NCI-H2171 (cell line): ENCODE measurements at places on chromosomes 13 and 19.

- DNase-seq: peak; percentile 14
Measured at GRCh38 chr19:290372-291005, 714 bp downstream of the PLPP2 start.

- no peak for DNase-seq
Measured at GRCh38 chr13:80873589-80873988, 532.7 kb upstream of the SPRY2 start.

DNA sequence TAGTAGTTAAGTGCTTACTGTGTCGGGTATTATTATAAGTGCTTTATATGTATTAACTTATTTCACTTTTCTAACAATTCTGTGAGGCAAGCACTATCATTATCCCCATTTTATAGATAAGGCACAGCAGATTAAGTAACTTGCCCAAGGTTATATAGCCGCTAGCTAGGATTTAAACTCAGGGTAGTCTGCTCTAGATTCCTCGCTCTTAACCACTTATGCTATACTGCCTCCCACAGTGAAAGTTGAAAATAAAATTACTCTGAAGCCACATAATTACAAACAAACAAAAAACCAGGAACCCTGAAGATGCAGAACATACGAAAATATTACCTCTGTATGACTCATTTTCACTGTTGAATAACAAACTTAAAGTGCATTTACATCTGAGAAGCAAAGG lies 3.9 kb downstream of the TEX30 start:
- DNase-seq: no peak

DNA sequence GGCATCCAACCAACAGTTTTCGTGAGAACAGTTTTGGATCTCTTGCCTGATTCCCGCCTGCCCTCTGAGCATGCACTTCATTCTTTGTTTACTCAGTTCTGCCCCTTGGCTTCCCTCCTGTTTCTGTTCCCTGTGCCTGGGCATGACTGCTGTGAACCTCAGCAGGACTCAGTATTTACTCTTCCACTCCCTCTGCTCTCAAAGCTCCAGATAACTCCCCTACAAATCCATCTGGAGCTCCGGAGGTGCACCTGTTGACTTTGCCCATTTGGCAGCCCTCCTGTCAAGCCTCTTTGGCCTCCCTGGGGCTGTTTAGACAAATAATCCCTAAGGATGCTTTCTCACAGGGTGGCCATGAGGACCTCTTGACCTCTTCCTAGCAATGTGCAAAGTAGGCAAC lies 34.2 kb upstream of the ARGLU1 start:
- DNase-seq: no peak

- no peak for DNase-seq
Measured at GRCh38 chr19:4206818-4207484, 22.4 kb upstream of the EBI3 start.

GRCh38 chr13:113064000-113064533 lies 41.5 kb upstream of the F7 start:
- DNase-seq: no peak

- no peak for DNase-seq
Measured at GRCh38 chr13:71858647-71859046, 8.4 kb downstream of the DACH1 start.

DNA sequence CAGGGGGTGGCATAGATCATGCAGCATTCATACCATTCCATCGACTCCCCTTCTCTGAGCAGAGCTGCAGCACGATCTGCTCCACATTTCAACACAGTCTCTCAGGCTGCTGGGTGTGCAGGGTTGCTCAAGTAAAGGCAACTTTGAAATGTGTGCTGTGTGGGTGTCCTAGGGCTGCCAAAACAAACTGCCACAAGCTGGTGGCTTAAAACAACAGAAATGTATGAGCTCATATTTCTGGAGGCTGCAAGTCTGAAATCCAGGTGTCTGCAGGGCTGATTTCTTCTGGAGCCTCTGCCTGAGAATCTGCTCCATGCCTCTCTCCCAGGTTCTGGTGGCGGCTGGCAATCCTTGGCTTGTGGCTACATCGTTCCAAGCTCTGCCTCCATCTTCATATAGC lies 63.7 kb upstream of the WDFY2 start:
- no peak for DNase-seq

GRCh38 chr19:28876609-28877123 lies 336.3 kb downstream of the UQCRFS1 start:
- DNase-seq: no peak

DNA sequence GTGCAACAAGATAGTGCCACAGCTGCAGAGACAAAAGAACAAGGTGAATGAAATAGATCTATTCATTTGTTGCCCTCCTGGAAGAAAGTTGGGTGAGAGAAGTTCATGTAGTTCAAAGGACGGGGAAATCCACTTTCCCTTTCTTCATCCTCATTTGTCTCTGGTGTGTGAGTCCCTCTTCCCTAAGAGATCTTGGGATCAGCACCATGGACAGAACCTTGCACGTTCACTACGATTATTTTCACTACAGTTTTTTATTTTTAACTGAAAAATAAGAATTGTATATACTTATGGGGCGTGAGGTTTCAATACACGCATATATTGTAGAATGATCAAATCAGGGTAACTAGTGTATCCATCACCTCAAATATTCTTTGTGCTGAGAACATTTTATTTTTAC lies 29.2 kb downstream of the NLRP5 start:
- no peak for DNase-seq

DNA sequence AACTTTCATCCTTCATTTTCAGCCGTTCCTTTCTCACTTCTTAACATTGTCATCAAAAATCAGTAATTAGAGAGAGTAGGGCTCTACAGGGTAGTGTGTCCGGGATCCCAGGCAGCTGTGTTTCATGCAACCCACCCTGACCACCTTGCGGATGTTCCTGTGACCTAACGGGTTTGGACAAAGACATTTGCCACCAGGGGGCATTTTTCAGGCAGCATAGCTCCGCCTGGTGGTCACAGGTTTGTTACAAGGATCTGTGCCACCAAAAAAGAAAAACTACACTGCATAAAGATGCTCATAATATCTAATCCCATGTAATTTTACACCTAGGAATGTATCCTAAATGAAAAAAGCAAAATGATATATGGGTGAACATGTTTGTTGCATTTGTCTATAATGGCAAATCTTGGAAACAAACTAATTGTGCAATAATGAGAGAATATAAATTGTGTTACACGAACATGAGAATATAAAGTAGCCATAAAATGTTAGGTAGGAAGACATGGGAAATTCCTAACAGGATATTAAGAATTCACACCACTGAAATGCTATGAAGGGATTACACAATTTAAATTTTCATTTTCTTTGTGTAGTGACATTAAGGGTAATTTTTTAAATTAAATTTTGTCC lies 123.0 kb downstream of the SLC7A1 start:
- DNase-seq: no peak

DNA sequence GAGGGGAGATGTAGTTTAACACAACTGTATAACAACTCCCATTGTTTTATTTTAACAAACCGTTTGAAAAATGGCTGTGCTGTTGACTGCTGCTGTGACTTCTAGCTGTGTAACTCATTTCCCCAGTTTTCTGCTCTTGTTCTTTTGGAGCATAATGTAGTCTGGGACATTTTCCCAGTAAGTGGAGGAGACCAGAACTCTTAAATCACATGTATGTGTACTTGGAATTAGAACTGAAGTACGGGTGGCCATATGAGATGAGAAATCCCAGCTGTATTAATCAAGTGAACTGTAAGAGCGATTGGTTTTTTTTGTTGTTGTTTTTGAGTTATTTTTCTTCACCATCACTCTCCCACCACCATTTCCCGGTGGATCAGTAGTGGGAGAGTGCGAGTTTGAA lies 49.4 kb upstream of the RNF113B start:
- DNase-seq: no peak

DNA sequence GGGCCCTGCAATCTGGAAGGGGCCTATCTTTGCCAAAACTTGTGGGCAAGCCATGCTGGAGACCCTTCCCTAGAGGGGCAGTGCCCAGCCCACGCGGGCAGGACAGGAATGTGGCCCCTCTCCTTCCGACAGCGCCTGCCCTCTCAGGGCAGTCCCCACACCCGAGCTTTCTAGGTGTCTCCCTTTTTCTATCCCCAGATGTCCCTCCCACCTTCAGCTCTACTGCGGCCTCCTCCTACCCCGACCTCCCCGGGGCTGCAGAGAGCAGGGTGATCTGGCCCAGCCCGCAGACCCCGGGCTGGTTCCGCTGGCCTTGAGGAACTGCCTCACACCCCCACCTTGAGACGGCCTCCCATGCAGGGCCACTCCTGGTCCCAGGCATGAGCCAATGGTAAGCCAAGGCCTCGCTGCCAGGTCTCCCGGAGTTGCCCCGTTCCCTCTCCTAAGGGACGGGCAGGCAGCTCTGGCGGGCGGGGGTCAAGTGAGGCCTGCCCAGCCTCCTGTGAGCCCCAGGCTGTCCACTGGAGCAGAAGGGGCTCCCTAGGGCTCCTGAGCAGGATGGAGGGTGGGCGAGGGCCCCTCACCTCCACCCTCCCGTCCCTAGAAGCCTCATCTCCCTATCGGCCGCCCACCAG lies 39.7 kb downstream of the KLF2 start:
- DNase-seq: no peak

GRCh38 chr19:18264137-18264854 lies 10.0 kb downstream of the IQCN start:
- no peak for DNase-seq

GRCh38 chr13:89458456-89458855 lies 1787.3 kb downstream of the SLITRK5 start:
- no peak for DNase-seq

- DNase-seq: no peak
Measured at GRCh38 chr13:79295906-79296706, 109.9 kb downstream of the RBM26 start.

- no peak for DNase-seq
Measured at GRCh38 chr19:53885036-53885435, 3.0 kb downstream of the PRKCG start.

DNA sequence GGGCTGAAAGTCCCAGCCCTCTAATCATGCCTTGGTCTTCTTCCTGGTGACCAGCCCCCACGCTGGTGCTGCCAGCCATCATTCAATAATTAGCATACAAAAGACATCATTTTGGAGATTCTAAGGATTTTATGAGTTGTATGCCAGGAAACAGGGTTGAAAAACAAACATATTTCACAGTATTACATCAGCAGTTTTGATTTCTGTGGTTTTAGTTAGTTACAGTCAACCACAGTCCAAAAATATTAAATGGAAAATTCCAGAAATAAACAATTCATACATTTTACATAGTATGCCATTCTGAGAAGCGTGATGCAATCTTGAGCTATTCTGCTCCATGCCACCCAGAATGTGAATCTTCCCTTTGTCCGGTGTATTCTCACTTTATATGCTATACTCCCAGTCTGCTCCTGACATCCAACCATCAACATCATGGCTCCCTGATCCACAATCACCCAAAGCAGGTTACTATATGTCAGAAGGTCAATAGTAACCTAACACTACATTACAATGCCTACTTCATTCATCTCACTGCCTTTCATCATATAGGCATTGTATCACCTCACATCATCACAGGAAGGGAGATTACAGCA lies 49.2 kb downstream of the STOML3 start:
- DNase-seq: no peak

DNA sequence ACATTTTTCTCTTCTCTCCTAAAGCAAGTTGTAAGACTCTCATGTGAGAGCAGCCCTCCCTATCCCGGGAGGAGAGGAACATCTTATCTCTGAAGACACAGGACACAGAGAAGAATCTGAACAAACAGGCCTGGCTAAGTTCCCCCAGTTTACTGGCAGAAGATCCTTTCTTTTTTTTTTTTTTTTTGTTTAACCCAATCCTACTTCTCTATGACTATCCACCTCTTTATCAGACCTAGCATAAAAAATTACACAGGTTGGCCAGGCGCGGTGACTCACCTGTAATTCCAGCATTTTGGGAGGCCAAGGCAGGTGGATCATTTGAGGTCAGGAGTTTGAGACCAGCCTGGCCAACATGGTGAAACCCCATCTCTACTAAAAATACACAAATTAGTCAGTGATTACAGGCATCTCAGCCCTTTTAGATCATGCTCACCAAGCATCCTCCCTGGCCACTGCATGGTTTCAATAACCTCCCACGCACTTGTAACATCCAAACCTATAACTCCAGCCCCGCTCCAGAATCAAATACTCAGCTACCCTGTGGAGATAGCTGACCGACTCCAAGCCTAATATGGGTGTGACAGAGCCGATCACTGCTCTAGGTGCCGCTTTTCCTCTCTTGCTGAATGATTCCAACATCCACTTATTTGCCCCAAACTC lies 27.3 kb upstream of the MUC16 start:
- no peak for DNase-seq

DNA sequence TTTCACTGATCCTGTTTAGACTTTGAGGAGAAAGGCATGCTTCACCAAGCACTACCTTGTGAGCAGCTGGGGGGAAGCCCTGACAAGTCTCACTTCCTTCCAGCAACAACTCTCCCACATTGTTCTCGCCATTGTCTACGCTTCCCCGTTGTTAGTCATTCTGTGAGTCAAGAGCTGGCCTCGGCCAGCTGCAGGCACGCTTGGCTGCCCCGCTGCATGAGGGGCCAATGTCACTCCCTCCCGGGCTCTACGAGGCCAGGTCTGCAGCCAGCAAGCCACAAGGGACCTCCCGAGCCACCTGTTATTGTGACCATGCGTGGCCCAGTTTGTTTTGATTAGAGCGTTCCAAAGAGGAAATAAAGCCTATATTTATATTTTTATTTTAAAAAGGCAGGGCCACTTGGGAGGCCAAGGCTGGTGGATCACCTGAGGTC lies 220.9 kb downstream of the FOXO1 start:
- no peak for DNase-seq

DNA sequence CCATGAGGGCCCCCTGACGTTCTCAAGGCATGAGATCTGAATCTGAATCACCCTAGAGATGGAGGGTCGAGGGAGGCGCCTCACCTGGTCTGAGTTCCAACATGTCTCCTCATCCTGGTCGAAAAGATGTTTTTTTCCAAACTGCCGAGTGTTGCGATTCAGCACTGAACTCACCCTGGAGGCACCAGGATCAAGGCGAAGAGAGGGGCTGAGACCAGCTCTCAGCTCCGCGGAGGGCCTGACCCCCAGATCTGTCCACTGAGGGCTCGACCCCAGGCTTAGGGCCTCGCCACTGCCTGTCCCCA lies 555 bp downstream of the NR2C2AP start:
- no peak for DNase-seq

DNA sequence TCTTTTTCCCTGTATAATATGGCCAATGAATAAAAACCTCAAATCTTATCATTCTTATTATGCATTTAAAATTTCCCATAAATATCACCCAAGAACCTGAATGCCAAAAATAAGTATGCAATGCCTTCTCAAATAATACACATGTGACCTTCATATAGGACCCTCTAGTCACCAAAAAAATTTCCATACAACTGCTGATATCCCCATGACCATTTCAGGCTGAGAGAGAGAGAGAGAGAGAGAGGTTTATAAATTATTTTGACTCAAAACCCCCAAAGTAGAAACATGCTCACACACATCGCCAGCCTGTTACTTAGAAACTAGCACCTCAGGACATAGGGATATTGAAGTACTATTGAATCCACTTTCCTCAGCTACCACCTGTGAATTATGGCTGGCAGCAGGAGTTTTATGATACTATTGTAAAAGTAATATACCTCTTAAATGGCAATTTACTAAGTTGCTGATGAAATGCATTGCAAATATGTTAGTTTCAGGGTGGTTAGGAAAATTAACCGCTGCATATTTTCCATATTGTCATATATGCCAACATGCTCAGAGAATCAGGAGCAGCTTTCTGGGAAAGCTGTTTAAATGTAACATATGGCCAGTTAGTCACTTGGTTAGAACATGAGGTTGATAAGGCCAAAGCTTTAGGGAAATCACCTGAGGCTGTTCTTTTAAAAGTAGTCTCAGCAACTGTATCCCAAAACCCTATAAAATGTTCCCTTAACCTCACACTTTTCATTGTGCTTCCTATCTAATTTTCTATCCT lies 230.8 kb downstream of the DCT start:
- DNase-seq: no peak

GRCh38 chr13:81888855-81889254 lies 1547.9 kb upstream of the SPRY2 start:
- no peak for DNase-seq

GRCh38 chr13:112193463-112194166 lies 126.7 kb downstream of the SOX1 start:
- no peak for DNase-seq
